ENCODE measurements at places on chromosomes 6 and 20.

- DNase-seq: no peak
Measured at GRCh38 chr6:548091-548490, 108.8 kb downstream of the HUS1B start.

DNA sequence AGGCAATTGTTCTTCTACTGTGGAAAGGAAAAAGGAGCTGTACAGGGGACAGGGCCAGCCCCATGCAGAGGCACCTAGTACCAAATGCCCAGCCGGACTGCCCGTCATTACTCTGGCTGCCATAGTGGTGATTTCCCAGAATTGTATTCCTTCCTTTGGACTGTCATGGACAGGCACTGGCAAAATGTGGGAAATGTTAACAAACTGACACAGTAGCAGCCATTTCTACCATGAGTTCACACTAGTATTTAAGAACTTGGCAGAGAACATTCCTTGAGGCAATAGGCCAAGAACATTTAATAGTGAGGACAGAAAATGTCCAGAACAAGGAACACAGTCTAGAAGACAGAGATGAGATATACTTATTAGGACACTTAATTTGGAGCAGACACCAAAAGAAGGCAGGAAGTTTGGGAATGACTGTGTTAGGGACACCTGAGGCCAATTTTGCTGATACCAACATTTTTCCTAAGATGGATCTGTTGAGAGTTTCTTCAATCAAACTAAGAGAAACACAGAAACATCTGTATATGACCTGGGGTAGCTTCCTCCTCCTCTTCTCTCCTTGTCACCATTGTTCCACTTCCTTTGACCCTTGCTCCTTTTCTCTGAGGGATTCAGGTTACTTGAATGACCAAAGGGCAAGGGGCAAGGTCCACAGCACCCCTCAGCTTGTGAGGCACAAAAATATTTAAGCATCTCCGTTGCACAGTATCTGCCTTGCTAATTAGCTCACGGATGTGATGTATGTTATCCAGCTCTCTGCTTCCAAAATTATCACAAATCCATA is 14.9 kb downstream of the ADTRP start:
- no peak for DNase-seq

DNA sequence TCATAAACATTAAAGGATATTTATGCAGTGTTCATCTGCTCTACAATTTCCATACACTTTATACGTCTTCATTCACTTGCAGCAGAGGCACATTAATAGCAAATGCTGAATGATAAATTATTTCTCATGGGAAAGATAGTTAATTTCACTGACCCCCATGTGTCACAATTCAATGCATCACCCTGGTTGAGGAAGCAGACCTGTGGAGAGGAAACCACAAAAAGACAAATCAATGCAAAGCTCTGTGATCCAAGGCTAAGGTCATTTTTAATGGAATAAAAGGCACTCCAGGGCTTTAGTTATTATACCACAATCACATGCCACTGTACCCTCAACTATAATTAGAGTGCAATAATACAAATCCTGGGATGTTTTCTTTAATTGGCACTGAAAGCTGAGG is 40.3 kb upstream of the TENT5A start:
- no peak for DNase-seq

- DNase-seq: no peak
Measured at GRCh38 chr6:166417285-166417691, 34.5 kb upstream of the MPC1 start.

GRCh38 chr6:97123112-97123511 is 159.9 kb downstream of the MMS22L start:
- no peak for DNase-seq

GRCh38 chr6:135002229-135002844 is 52.3 kb downstream of the HBS1L start:
- DNase-seq: peak; percentile 70

DNA sequence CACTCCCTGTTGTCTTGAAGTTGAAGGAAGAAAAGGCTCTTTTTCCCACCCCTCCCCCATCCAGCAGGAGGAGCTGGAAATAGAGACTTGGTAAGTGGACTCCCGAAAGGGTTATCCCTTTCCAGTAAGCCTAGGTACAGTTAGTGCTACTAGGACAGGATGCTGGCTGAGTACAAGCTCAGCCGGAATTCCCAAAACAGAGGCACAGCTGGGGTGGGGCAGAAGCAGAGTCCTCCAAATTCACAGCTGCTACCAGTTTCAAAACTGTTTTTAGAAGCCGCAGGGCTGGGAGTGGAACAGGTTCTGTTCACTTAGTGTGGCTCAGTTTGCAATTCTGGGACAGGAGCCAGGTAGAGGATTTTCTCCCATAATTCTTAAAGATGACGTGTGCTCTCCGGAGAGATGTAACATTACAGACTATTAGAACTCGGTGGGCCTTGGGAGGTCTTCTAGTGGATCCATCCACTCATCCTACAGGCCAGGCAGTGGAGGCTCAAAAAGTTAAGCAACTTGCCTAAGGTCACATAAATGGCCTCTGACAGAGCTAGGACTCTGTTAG is 19.0 kb upstream of the UTRN start:
- no peak for DNase-seq

GRCh38 chr6:115610696-115611095 is 450.0 kb downstream of the FRK start:
- no peak for DNase-seq

GRCh38 chr6:63313111-63313510 is 6.7 kb downstream of the LGSN start:
- DNase-seq: no peak

- DNase-seq: no peak
Measured at GRCh38 chr20:52236292-52236691, 44.7 kb upstream of the ZFP64 start.

- DNase-seq: peak; percentile 48
Measured at GRCh38 chr6:145704143-145704781, 31.1 kb downstream of the EPM2A start.

GRCh38 chr6:108222504-108222903 is 38.3 kb downstream of the SNX3 start:
- DNase-seq: no peak

DNA sequence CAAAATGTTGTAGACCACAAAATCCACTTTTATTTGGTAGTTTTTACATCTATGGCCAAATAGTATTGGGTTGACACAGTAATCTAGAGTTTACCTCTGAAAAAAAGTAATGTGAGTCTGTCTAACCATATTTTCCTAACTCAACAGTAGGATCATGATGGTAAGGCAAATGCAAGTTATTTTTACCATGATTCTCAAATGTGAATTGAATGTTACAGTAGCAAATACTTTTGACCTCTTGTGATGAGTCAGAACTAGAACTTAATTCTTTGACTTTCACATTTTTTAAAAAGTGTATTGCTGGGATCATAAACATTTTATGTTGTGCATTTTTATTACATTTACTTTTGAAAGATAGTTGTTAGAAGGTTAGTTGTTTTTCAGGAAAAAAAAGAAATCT is 22.0 kb downstream of the RNF146 start:
- no peak for DNase-seq

GRCh38 chr6:29620630-29621029 is 12.4 kb downstream of the GABBR1 start:
- no peak for DNase-seq

GRCh38 chr6:166737261-166737660 is 110.2 kb upstream of the RPS6KA2 start:
- no peak for DNase-seq

DNA sequence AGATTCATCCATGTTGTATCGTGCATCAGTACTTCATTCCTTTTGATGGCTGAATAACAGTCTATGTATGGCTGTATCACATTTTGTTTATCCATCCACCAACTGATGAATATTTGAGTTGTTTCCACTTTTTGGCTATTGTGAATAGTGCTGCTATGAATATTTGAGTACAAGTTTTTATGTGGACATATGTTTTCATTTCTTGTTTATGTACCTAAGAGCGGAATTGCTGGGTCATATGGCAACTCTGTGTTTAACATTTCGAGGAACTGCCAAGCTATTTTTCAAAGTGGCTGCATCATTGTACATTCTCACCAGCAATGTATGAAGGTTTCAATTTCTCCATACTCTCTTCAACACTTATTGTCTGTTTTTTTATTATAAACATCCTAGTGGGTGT is 3.0 kb upstream of the RREB1 start:
- no peak for DNase-seq

DNA sequence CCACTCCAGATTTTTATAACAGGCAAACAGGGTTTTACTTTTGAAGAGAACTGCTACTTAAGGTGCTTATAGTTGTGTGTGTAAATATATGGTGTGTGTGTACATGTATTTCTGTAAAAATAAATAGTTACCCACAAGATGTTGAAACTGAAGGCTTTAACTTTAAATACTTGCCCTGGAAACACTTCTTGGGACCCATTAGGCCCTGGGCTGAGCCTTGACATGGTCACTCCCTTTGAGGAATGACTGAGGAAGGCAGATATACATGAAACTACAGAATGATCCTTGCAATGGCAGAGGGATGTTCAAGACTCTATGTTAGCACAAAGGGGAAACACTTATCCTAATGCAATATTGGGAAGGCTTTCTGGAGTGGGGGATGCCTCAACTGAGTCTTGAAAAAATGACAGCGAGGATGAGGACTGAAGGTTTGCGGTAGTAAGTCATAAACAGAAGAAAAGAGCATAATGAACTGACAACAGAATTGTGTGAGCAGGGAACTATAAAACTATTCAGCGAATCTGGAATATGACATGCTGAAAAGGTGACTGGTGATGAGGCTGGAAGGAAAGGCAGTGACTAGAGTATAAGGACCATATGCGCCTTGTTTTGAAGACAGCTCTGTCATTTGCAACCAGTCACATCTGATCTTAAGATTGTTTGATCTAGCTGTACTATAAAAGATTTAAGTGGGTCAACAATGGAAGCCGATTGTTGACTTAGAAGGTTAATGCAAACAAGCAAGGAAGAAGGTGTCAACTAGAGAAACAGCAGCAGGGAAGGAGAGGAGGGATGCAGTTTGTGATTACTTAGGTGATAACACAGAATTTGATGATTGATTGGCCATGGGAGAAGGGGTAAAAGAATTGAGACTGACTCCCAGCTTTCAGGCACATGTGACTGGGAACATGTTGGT is 64.4 kb upstream of the COL21A1 start:
- no peak for DNase-seq

GRCh38 chr6:155549928-155550327 is 94.3 kb upstream of the NOX3 start:
- DNase-seq: no peak

DNA sequence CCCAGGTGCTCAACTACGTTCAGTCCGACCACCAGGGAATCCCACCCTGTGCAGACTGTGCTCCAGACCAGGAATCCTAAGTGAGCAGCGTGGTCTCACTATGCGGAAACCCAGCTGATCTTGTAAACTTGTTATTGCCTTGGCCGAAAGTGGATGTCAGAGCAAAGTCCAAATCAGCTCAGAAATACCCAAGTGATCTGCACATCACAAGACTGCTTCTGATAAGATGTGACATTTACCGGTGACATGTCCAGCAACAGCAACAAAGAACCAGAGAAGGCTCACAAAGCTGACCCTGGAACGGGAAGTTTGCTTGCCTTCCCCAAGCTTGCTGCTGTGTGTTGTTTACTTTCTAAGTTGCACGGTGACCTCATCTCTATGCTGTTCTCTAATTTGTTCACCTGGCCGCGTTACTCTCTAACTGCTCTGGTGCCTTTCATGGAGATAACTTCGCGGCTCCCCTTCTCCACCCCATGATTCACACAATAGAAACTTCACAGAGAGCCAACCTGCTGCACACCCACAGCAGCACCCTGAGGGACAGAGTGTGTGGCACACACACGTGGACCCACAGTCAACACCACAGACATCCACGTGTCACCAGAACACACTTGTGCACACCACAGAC is 1.7 kb downstream of the BNIP5 start:
- no peak for DNase-seq

DNA sequence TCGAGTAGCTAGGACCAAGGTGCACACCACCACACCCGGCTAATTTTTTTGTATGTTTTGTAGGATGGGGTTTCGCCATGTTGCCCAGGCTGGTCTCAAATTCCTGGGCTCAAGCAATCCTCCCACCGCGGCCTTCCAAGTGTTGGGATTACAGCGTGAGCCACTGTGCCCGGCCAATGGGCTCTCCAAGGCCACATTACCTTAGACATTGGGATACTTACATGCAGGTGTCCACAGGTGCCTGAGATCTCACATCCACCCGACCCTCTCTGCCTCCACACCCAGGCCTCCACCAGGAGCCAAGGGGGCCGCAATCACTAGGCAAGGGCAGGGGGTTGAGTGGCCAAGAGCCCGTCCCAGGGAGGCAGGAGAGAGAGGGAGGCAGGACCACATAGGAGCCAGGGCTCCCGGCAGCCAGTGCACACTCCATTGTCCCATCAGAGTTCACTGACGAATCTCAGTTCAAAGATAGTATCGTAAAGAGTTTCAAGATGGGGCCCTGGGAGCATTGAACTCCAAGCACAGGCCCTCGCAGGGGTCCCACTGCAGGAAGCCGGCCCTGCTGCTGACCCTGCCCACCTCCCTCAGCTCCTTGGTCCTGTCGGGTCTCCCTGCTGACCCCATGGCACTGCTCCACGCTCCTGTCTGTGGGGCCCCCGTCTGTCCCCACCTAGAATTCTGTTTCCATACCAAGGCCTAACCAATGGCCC is 55.3 kb downstream of the SSR1 start:
- no peak for DNase-seq

DNA sequence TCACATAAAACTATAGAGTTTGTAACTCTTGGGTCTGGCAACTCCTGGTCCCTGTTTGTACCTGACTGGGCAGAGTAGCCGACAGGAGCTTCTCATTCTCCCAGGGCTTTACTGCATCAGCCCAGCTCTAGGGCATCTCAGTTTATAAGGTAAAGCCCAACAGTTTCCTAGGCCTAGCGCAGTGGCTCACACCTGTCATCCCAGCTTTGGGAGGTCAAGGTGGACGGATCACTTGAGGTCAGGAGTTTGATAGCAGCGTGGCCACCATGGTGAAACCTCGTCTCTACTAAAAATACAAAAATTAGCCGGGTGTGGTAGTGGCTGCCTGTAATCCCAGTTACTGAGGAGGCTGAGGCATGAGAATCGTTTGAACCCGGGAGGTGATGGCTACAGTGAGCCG is 47.8 kb downstream of the ATP9A start:
- DNase-seq: no peak

DNA sequence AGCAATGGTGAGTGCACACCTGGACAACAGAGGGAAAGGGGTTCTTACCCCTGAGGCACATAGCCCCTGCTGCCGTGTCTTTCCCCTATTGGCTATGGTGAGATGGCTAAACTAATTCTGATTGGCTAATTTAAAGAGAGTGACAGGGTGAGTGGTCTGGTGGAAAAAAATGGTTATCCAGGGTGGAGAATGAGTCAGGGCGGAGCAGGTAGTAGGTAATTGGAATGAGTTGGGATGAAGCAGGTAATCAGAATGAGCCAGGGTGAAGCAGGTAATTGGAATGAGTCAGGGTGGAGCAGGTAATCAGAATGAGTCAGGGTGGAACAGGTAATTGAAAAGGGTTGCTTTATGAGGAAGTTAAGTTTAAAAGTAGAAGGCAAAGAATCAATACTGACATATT is 200.3 kb downstream of the EYA4 start:
- DNase-seq: no peak

- DNase-seq: no peak
Measured at GRCh38 chr20:21936720-21937380, 231.4 kb downstream of the PAX1 start.

GRCh38 chr20:59825944-59826759 is 107.3 kb downstream of the SYCP2 start:
- DNase-seq: no peak
